ENCODE measurements at places on chromosomes 2 and 18. TPM values are rescaled to one million over a fixed set of nuclear protein-coding genes. Genes with fewer than 3 reads are reported as not detected.

DNA sequence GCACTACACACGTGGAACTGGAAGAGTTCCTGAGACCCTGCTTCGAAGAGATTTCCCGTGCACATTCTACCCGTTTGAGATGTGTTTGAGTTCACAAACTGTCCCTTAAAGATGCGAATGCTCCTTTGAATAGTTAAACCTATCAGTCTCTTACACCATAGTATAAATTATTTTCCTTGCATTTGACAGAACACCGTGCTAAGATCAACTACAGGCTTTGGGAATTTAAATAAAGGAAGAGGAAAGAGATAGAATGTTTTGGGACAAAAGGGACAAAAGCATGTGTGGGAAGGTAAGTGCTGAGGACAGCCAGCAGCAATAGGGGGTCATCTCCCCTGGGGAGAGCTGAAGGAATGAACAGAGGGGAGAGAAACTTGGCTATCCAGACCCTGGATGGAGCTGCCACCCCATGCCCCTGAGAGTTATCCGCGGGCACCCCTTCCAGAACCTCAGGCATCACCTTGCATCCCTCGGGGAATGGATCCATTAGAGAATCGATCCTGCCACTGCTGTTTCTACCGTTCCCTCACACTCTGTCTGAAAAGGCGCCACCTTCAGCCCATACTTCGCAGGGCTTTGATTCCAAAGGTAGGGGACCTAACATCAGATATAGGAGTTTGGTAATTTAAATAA, 888 bp upstream of the ADCY3 start:
- no peaks in the 10 kb centered on the region for H3K36me3 ChIP-seq
- H3K4me1 ChIP-seq: peaks cover 5% of the 10 kb centered on the region
- peak overlapping the region; percentile 72 for H3K4me3 ChIP-seq
- no peak for DNase-seq
- H3K27ac ChIP-seq: peak overlapping the region; percentile 62

GRCh38 chr2:12318427-12319057, 398.2 kb upstream of the TRIB2 start:
- H3K4me3 ChIP-seq: no peak overlapping the region
- H3K27me3 ChIP-seq: no peaks in the 10 kb centered on the region
- peaks cover 11% of the 10 kb centered on the region for H3K4me1 ChIP-seq
- peak overlapping the region; percentile 75 for H3K27ac ChIP-seq
- no peak for DNase-seq
- no peaks in the 10 kb centered on the region for H3K36me3 ChIP-seq

- H3K27me3 ChIP-seq: no peaks in the 10 kb centered on the region
- no peak for DNase-seq
- H3K4me1 ChIP-seq: no peaks in the 10 kb centered on the region
- H3K4me3 ChIP-seq: no peak overlapping the region
- peaks cover 97% of the 10 kb centered on the region for H3K36me3 ChIP-seq
- no peak overlapping the region for H3K27ac ChIP-seq
These were observed 16.6 kb downstream of the SP110 start for GRCh38 chr2:230203110-230203676.

DNA sequence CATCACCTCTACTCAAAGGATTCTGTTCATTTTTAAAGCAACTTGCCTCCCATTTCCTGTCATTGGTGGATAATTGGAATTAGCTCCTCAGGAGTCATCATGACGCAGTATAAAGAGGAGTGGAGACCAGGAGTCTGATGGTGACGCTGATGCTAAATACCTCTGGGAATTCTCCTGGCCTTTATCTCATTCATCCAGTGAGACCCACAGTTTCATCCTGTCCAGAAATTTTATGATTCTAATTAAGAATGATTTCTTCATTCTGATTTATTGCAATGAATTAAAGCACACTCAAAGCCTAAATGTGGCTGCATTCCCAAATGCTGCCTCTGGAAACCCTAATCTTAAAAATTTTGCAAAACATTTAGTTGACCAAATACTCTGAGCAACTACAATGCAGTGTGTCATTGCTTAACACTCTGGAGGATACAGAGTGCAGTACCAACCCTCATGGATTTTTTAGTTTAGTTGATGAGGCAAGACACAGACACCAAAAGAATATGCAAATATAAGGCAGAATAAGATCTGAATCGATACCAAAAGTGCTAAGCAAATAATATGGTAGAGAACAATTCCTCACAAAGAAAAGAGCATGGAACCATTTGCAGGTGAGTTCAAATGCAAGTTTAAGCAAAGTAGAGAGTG, 236.2 kb downstream of the ETAA1 start:
- no peak overlapping the region for H3K4me3 ChIP-seq
- H3K27me3 ChIP-seq: no peaks in the 10 kb centered on the region

DNA sequence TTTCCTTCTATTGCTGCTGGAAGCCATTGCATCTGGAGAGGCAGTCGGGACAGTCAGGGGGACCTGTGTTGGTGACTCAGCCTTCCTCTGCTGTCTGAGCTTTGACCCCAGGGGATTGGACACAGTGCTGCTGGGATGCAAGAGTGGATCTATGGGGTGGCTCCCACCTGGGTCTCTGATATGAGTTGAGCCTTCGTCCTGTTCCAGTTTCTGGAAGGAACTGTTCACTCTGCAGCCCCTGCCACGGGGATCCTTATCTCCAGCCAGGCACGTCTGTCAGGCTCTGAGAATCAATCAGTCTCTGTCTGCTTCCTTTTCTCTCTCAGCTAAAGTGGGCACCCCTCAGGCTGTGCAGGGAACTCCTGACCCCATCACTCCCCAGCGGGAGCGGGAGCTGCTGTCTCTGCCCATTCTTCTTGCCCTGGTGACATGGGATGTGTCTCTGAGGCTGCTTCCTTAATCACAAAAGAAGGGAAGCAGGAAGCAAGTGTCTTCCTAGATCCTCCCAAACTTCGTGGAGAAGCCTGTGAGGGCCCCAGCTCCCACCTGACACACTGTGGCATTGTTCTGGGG, 51.7 kb downstream of the ARHGAP28 start:
- no peaks in the 10 kb centered on the region for H3K4me1 ChIP-seq
- no peak for DNase-seq
- H3K36me3 ChIP-seq: no peaks in the 10 kb centered on the region
- no peaks in the 10 kb centered on the region for H3K27me3 ChIP-seq
- H3K4me3 ChIP-seq: no peak overlapping the region

GRCh38 chr2:103145739-103146138, 383.9 kb downstream of the TMEM182 start:
- no peaks in the 10 kb centered on the region for H3K36me3 ChIP-seq
- H3K27ac ChIP-seq: no peak overlapping the region
- H3K27me3 ChIP-seq: no peaks in the 10 kb centered on the region

DNA sequence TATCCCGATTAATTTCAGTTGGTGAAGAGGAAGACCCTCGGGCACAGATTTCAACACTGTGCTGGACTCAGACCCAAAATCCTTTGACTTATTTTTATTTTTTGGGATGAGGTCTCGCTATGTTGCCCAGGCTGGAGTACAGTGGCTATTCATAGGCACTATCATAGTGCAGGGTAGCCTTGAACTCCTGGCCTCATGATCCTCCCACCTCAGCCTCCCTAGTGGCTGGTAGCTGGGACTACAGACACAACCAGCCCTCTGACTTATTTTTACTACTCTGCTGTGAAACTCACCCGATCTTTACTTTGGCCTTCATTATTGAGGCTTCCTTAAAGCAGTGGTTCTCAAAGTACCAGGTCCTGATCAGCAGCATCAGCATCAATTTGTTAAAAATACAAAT, 18.2 kb upstream of the ADAM17 start:
- H3K27me3 ChIP-seq: no peaks in the 10 kb centered on the region
- peak overlapping the region; percentile 92 for H3K27ac ChIP-seq
- no peak for DNase-seq
- no peak overlapping the region for H3K4me3 ChIP-seq

DNA sequence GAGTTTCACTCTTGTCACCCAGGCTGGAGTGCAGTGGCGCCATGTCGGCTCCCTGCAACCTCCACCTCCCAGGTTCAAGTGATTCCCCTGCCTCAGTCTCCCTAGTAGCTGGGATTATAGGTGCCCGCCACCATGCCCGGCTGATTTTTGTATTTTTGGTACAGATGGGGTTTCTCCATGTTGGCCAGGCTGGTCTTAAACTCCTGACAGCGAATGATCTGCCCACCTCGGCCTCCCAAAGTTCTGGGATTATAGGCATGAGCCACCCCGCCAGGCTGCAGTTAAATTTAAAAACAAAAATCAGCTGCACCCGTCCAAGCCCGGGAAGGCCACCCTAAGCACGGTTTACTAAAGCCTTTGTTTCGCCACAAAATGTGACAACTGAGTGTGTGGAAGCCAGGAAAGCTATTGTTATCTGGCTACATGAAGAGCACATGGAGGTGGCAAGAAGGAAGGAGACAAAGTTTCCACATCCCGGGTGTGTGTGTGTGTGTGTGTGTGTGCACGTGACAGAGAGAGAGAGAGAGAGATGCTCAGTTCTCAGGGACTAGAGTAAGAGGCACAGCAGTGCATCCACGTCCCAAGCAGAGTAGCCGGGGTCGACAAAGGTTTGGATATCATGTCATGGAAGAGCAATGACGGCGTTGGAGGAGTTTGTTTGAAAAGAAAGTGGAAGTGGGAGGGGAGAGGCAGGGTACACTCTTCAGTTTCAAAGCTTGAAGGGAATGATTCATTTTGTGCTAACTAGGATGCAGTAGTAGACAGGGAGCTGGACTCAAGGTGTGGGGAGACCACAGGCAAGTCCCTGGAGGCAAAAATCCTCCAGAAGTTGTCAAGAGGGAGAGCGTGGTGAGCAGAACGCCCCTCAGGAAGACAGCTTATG, 20.1 kb downstream of the INPP5D start:
- H3K27me3 ChIP-seq: no peaks in the 10 kb centered on the region
- no peaks in the 10 kb centered on the region for H3K4me1 ChIP-seq
- no peak overlapping the region for H3K4me3 ChIP-seq
- no peak overlapping the region for H3K27ac ChIP-seq

- H3K4me1 ChIP-seq: no peaks in the 10 kb centered on the region
- no peak for DNase-seq
- H3K4me3 ChIP-seq: no peak overlapping the region
- H3K27me3 ChIP-seq: no peaks in the 10 kb centered on the region
- H3K36me3 ChIP-seq: no peaks in the 10 kb centered on the region
These were observed 58.0 kb downstream of the NEDD4L start for GRCh38 chr18:58102018-58102417.

- DNase-seq: no peak
- no peaks in the 10 kb centered on the region for H3K27me3 ChIP-seq
- H3K4me3 ChIP-seq: no peak overlapping the region
- H3K4me1 ChIP-seq: no peaks in the 10 kb centered on the region
These were observed 61.7 kb downstream of the KCMF1 start for GRCh38 chr2:85032621-85033020.

GRCh38 chr2:75200140-75201096, 1.1 kb upstream of the TACR1 start:
- H3K4me1 ChIP-seq: peaks cover 4% of the 10 kb centered on the region
- peak; percentile 65 for DNase-seq
- H3K27ac ChIP-seq: no peak overlapping the region

- H3K4me3 ChIP-seq: no peak overlapping the region
- DNase-seq: no peak
- H3K27me3 ChIP-seq: no peaks in the 10 kb centered on the region
- H3K36me3 ChIP-seq: no peaks in the 10 kb centered on the region
- H3K4me1 ChIP-seq: peaks cover 7% of the 10 kb centered on the region
These were observed 359.9 kb upstream of the SLC14A2 start for GRCh38 chr18:45255197-45255890.

- H3K36me3 ChIP-seq: no peaks in the 10 kb centered on the region
- DNase-seq: no peak
These were observed 33.4 kb upstream of the LYPD1 start for GRCh38 chr2:132703396-132703795.

GRCh38 chr18:31079973-31080372, 22.2 kb downstream of the DSC2 start:
- no peaks in the 10 kb centered on the region for H3K36me3 ChIP-seq
- H3K4me3 ChIP-seq: no peak overlapping the region
- DNase-seq: no peak
- no peak overlapping the region for H3K27ac ChIP-seq
- no peaks in the 10 kb centered on the region for H3K4me1 ChIP-seq
- H3K27me3 ChIP-seq: no peaks in the 10 kb centered on the region

DNA sequence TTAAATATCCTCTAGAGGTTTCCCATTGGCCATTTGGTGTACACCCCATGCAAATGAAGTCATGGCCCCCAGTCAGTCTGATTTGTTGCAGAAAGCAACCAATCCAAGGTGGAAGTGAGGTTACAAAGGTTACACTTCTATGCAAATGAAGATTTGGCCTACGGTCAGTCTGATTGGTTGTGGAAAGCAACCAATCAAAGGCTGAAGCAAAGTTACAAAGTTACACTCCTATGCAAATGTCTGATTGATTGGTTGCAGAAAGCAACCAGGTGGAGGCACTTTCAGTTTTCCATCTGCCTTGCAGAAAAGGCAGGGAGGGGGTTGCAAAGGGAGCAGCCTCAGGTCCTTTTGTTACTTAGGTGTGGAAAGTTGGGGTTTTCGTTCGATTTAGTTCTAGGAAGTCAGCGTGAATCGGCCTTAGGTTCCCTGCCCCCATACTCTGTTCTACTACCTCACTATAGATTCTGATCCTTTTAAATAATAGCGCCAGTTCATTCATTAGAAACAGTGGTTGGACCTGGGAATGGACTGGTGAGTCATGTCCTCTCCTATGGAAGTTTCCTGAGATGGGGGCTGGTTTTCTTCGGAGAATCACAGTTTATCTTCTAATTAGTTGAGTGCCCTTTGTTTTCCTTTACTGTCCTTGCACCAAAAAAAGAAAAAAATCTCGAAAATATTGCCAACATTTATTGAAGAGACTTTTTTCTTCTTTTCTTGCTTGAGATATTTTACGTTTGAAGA, 279.5 kb downstream of the AGAP1 start:
- no peak overlapping the region for H3K27ac ChIP-seq
- DNase-seq: no peak
- H3K4me1 ChIP-seq: no peaks in the 10 kb centered on the region
- H3K4me3 ChIP-seq: no peak overlapping the region
- no peaks in the 10 kb centered on the region for H3K27me3 ChIP-seq

GRCh38 chr18:67783196-67783946, 266.9 kb upstream of the DSEL start:
- no peaks in the 10 kb centered on the region for H3K27me3 ChIP-seq
- no peak overlapping the region for H3K27ac ChIP-seq
- DNase-seq: no peak
- H3K4me3 ChIP-seq: no peak overlapping the region

GRCh38 chr18:225745-226144, 42.1 kb downstream of the THOC1 start:
- H3K4me3 ChIP-seq: no peak overlapping the region
- H3K36me3 ChIP-seq: peaks cover 24% of the 10 kb centered on the region
- no peaks in the 10 kb centered on the region for H3K27me3 ChIP-seq
- H3K27ac ChIP-seq: no peak overlapping the region
- no peak for DNase-seq

The CGREF1 gene
- 3.5 TPM for total RNA-seq

The GPR45 gene
- total RNA-seq: not detected

The CNGA3 gene
- total RNA-seq: not detected

All from ascending aorta (tissue), 2 donors.